ENCODE measurements at places on chromosomes 13 and 19. TPM values are rescaled to one million over a fixed set of nuclear protein-coding genes. Genes with fewer than 3 reads are reported as not detected.

- H3K27me3 ChIP-seq = no peaks in the 10 kb centered on the region
- H3K4me1 ChIP-seq = no peaks in the 10 kb centered on the region
- H3K4me3 ChIP-seq = no peak overlapping the region
- no peak for DNase-seq
- no peak overlapping the region for H3K27ac ChIP-seq
- H3K36me3 ChIP-seq = no peaks in the 10 kb centered on the region
Observed at GRCh38 chr13:89113744-89114143, 1442.6 kb downstream of the SLITRK5 start.

DNA sequence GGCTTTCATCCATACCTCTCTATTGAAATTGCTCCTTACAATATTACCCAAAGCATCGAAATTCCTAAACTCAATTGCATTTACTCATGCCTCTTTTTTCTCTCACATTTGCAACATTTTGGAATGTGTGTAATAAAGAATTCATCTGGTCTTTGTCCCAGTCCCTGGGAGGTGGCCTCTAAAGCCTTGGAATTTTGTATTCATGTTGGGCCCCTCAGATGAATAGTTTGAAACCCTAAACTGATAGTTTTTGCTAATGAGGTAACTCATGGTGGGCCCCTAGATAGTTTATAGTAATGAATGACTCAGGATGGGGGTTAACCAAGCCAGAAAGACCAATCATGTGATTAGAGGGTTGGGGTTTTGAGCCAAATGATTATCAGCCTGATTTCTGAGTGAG lies 490.4 kb downstream of the DIAPH3 start:
- H3K36me3 ChIP-seq = no peaks in the 10 kb centered on the region
- H3K4me3 ChIP-seq = no peak overlapping the region
- DNase-seq = no peak
- peaks cover 7% of the 10 kb centered on the region for H3K4me1 ChIP-seq

GRCh38 chr13:26411206-26411605 lies 146.3 kb upstream of the WASF3 start:
- no peaks in the 10 kb centered on the region for H3K36me3 ChIP-seq
- DNase-seq = no peak
- H3K4me1 ChIP-seq = no peaks in the 10 kb centered on the region
- no peak overlapping the region for H3K27ac ChIP-seq
- no peaks in the 10 kb centered on the region for H3K27me3 ChIP-seq

Gene MISP
- 8.9 TPM for total RNA-seq

Gene GGN
- total RNA-seq = 0.59 TPM
